ENCODE measurements at places on chromosomes 3 and 15.

DNA sequence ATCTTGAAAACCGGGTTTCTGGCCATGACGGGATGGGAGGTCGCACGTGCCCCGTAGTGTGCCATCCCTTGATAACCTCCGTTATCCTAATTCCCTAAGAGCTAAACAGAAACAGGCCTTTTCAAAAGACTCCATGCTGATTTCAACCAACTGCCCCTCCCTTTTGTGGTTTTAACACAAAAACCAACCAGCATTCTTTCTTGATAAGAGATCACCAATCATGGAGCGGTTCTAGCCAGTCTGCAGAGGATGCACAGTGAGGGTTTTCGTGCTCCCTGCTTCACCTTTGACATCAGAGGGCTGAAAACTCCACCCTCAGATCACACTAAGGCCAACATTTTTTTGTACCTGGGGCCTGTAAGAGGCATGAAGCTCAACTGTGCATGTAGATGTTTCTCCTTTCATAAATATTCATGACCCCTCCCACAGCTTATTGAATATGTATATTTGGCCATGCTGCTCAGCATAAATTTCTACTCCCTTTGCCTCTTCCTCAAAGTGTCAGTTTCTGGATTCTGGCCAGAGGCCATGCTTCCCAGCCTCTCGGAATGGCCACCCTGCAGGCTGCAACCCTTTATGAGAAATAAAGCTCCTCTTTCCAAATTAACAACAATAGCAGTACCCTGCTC lies 41.3 kb downstream of the FAM3D start:
- DNase-seq = no peak

GRCh38 chr3:105837947-105838346 lies 30.9 kb downstream of the CBLB start:
- DNase-seq = no peak

DNA sequence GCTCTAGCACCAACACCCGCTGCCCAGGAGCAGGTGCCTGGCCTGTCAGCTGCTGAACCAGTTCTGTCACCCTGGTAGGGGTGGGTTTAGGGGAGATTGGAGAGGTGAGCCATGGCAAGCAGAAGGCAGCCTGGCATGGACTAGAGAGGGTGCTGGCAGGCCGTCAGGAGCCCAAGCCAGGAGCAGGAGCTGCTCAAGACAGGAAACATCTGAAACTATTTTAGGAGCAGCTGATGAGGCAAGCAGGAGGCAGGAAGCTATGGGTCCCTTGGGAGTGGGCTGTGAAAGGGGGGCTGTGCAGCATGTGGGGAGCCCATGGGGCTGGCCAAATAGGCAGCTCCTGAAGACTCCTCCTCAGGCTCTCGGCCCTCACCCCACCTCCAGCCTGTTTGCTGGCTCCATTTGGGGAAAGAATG lies 2.3 kb downstream of the INKA1 start:
- no peak for DNase-seq

GRCh38 chr3:111068574-111068973 lies 3.0 kb upstream of the NECTIN3 start:
- no peak for DNase-seq

DNA sequence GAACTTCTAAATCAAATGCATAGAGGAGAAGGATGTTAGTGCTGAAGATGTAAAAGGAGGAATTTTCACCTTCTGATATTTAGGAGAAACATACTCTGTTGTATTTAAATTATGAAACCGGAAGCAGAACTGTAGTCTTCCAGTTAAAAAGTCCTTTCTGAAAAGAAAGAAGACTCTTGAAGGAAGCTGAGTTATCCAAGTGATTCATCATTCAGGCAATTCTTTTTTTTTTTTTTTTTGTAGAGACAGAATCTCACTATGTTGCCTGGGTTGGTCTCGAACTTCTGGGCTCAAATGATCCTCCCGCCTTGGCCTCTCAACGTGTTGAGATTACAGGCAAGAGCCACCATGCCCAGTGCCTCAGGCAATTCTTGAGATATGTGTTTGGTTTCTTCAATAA lies 424.8 kb upstream of the TPM1 start:
- DNase-seq = no peak

DNA sequence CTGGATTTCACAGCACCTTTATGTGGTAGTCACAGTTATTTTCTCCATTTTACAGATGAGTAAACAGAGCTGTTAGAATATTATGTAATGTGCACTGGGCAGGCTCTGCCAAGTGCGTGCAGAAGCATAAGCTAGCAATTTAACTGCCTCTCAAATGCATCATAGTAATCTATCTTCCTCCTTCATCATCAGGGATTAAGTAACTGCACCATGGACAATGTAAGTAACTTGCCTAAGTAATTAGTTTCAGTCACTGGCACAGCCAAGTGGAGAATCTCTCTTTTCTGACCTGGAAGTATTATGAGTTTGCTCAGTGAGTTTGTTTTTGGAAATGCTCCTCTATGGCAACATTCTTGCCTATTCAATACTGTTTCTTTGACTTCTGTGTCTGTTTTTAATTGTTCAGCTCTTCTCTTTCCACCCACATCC lies 260.5 kb downstream of the PTPRG start:
- no peak for DNase-seq

DNA sequence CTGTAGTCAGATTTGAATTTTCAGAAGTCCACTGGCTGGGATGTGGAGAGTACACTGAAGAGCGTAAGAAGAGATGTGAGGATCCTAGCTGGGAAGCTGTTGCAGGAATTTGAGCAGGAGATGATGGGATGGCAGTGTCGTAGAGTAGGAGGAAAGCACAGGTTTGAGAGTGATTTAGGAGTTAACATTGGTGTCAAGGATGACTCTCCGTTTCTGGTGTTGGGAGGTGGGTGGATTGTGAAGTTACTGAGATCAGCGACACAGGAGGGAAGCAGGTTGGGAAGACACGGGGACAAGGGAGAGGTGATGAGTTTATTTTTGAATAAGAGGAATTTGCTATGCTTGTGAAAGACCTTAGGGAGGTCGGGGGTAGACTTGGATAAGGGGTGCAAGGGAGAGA lies 434.2 kb upstream of the TPM1 start:
- no peak for DNase-seq

DNA sequence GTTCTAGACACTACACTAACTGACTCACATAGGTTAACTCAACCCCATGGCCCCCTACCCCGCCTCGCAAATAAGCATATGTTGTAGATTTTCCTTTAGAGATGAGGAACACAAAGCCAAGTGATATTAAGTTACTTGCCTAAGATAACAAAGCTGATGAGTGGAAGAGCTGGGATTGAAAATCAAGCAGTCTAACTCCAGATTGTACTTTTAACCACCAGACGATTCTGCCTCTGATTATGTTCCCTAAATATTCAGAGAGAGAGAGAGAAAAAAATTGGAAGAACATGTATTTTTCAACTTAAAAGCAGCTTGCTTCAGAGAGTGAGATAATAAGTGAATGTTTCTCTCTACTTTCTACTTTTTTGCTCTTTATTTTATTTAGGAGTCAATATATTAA lies 66.9 kb upstream of the THBS1 start:
- DNase-seq = no peak

DNA sequence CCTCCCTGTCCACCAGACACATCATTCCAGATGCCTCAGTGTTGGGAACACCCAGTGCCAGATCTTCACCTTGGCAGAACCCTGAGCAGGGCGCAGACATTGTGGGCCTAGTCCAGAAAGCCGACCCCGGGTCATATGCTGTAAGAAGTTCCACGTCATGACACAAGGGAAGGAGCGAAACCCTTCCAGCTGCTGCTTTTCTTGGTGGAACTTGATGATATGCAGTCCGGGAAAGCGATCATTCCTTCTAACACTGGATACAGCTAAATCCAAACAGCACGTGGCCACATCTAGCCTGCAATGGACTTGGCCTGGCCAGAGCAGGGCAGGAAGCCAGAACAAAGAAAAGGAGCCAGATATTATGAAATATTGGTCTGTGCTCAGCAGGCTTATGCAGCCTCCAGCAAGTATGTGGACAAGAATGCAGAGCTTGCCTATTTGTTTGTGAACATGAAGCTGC lies 22.0 kb downstream of the GASK1A start:
- DNase-seq = peak; percentile 40

- no peak for DNase-seq
Measured at GRCh38 chr3:155791190-155791589, 14.9 kb downstream of the C3orf33 start.

GRCh38 chr3:162302983-162303624 lies 806.5 kb downstream of the OTOL1 start:
- DNase-seq = no peak

GRCh38 chr3:150094150-150094933 lies 123.6 kb upstream of the PFN2 start:
- no peak for DNase-seq

DNA sequence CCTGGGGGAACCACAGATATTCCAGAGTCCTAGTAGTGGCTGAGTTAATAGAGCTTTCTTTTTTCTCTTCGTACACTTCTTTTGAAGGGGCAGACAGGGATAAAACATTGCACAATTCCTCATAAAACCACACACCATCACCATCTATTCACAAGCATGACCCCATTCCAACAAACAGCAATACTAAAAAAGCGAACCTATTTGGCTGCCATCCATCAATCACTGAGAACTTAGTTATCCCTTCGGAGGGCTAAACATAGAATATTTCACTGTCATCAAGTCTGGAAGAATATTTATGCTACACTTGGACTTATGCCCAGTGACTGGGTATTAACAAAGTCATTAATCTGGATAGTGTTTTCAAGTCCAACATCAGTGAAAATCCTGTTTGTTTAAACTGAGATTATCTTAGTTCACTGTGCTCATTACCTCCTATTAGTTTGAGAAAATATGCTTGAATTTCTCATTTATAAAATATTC lies 80.3 kb upstream of the PRTG start:
- no peak for DNase-seq

DNA sequence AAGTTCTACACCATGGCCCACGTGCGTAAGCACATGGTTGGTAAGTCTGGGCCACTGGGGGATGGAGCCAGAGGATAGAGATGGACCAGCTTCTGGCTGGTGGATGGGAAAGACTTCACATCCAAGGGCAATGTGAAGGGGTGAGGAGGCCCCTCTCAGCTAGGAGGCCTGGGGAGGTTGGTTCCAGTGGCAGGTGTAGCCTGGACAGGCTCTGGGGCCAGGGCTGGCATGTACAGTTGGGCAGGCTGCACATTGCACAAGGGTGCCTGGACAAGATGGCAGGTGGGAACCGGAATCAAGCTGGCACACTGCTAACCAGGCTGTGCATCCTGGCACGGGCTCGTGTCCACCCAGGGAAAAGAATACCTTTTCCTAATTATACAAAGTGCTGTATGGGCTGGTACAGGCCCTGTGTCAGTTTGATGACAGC lies 8.1 kb downstream of the ZBTB47 start:
- DNase-seq = no peak

DNA sequence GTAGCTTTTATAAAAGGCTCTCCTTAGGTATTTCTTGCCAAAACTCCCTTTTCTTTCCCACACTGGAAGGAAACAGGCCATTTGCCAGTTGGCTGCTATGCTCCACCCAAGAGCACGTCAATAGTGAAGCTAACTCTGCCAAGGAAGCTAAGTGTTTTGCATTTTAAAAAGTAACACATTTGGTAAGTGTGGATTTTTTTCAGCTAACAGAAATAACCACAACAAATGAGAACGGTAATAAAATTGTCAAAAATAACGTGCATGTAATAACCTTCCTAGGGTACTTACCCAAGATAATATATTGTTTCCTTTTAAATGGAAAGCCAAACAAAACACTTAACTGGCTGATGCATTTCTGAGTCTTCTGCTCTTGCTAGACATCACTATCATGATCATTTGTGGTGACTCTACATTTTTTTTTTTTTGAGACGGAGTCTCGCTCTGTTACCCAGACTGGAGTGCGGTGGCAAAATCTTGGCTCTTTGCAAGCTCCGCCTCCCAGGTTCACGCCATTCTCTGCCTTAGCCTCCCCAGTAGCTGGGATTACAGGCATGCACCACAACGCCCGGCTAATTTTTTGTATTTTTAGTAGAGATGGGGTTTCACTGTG lies 4.6 kb downstream of the DPP8 start:
- no peak for DNase-seq

DNA sequence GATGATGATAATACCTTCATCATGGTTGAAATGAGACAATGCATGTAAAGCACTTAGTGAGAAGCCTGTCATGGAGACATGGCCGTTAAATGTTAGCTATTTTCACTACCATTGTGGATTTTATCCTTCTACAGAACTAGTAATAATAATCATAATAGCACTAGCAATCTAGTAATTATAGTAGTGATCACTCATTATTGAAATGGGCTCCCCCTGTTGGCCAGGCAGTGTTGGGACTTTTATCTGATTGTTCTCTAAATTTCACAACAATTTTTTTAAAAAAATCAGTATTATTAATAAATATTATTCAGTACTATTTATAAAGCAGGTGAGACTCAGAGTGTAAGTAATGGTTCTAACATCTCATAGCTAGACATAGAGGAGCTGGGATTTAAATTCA lies 396.3 kb downstream of the IL5RA start:
- no peak for DNase-seq

DNA sequence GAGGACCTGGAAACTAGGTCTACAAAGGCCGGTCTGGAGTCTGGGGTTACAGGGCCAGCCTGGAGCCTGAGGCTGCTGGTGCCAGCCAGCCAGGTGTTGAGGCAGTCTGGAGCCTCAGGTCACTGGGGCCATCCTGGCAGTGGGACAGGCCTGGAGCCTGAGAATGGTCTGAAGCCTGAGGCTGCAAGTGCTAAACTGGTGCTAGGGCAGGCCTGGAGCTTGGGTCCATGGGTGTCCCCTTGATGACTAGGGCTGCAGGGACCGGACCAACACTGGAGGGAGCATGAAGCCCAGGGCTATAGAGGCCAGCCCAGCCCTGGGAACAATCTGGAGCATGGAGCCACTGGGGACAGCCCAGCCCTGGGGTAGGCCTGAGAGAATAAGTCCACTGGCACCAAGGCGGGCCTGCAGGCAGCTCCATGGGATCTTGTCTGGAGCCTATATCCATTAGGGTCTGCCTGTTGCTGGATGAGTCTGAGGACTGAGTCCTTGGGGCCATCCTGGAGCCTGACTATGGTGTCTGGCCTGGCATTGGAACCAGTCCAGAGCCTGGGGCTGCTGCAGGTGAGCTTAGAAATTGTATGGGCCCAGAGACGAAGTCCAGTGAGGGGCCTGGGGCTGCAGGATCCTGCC lies 101.9 kb downstream of the GLDN start:
- no peak for DNase-seq
